SJSA1 (cell line): ENCODE measurements at places on chromosomes 6 and 20.

DNA sequence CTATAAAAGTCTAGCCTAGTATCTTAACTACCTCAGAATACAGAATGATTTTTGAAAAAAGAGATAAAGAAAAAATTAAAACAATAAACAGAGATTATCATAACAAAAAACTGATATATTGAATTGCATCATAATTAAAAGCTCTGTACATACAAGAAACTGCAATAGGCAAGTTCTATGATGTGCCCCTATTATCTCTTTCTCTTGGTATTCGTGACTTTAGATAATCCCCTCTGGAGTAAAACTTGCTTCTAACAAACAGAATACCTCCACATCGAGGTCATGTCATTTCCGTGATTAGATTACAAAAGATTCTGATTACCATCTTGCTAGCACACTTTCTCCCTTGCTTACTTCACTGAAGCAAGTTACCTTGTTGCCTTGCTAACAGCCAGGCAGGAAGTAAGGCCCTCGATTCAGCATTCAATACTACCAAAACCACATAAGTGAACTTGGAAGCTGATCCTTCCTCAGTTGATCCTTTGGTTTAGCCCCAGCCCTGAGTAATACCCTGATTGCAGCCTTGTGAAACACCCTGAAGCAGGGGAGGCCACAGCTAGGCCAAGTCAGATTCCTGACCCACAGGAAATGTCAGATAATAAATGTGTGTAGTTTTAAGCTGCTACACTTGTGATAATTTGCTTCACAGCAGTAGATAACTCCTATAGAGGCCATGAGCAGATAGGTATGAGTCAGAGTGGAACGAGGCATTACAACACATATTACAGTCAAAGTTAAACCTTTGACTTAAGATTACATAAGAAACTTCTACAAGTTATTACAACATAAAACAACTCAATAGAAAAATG is 53.7 kb upstream of the TMX4 start:
- no peak for DNase-seq

DNA sequence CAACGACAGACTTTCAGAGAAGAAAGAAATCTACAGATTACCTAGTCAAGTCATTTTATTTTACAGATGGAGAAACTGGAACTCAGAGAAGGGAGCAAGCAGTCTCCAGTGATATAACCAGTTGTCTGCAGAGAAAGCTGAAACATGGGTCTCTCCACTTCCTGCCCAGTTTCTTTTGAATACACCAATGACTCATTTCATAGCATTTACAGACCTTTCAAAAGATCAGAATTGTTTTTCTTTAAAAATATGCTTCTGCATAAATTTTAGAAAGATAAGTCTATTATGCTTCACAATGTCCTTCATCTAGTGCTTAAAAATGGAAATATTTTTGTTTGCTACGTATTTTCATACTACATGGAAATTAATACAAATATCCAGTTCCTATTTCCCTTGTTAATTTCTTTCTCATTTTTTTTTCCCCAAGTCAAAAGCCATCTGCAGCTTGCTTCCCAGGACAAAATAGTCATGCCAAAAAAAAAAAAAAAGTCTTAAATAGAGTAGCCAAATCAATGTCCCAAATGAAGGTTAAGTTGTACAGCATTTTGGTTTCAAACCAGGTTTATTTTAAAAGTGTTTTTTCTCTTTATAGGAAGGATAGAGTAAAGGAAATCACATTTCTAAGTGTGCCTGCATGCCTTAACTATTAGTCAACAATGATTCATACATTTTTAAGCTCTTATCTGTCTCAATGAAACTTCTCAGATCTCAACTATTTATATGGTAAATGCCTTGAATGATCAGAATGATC is 36.9 kb downstream of the ARHGAP18 start:
- peak; percentile 58 for DNase-seq

- DNase-seq = no peak
Observed at GRCh38 chr6:115728171-115728570, 332.5 kb downstream of the FRK start.

DNA sequence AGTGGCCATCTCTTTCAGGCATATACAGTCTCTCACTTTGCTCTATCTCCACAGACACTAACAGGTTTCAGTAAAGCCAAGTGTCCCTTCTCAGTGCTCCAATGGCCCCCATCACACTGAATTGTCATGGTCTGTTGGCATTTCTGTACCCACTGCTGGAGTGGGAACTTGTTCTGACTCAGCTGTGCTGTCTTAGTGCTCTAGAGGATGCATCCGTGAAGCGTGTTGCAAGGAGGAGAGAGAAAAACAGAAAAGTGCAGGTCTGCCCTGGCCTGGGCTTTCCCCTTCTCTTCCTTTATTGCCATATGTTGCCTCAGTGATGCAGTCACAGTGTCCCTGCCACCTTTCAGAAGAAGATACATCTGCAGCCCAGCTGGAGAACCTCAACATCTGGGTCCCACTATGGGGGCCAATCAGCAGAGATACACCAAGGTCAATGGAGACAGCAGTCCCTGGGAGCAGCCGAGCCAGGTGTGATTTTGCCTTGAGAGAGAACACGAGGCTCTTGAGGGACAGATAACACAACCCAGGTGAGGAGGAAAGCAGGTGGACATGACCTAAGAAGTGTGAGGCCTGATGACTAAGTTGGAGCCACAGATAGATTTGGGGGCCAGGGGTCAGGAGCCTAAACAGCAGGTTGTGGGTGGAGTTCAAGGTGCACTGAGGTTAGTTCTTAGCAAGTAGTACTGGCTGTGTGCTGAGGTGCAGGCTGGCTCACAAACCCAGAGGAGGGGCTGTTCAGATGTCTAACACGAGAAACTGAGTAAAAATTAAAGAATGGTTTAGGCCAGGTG is 5.6 kb upstream of the PLCG1 start:
- DNase-seq = no peak

DNA sequence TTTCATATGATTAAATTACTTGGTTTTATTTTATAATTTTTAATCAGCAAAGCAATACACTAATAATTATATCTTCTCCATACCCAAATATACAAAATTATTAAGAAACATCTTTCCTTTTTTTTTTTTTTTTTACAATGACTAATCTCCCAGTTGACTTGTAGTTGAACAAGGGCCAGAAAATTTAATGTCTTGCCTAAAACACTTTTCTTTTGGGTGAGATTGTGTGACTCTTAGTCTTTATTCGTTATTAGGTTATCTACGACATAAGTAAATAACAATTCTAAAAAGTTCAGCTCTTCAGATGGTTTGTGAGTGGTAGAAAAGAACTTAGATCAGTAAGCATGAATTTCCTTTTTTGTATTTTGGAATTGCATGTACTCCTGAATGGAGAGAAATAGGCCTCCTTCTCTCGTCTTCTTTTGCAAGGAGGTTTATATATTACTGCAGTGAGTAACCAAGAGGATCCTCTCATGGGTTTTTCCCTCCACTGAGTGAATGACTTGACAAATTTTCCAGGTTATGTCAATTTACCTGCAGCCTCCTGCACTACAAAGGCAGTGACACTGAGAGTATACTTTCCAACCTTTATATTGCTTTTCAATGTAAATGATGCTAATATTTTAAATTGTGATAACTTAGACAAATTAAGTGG is 364.5 kb upstream of the CITED2 start:
- no peak for DNase-seq

DNA sequence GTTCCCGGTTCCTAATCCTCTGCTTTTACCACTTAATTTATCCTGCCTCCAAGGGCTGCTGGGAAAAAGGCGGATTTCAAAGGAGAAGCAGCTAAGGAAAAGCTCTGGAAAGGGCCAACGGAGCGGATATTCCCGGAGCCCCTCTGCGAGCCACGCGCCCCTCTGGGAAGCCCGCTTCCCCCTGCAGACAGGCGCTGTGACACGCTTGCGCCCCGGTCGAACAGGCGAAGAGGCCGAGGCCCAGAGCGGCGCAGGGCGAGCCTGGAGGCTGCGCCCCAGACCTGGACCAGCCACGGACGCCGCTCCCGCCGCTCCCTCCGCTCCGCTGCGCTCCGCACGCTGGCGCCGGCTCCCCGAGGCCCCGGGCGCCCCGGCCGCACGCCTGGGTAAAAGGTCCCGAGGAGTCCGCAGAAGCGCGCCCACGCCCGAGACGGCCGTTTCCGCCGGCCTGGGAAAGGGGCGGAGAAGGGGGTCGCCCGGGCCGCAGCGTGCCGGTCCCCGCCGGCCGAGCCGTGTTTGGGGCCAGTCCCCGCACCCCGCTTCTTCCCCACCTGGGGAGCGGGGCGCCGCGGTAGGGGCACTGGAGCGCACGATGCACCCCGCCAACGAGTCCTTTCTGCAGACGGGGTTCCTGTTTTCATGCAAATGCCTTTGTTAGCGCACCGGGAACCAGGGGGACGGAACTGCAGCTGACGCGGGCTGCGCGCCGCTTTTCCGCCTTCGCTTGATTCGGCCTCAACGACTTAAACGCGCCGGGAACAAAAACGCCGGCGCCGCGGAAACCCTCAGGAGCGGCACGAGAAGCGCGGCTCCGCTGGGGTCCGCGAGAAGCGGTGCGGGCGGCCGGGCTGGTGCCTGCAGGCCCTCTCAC is 91.9 kb upstream of the SIRPA start:
- no peak for DNase-seq

GRCh38 chr6:90537723-90538258 is 49.1 kb downstream of the MAP3K7 start:
- no peak for DNase-seq

- no peak for DNase-seq
Observed at GRCh38 chr6:168501561-168501960, 60.6 kb downstream of the SMOC2 start.

- DNase-seq = peak; percentile 96
Observed at GRCh38 chr6:20212392-20213111, at the start of gene MBOAT1. MBOAT1 (minus strand) TSS chr6:20212469; CDS start chr6:20212234, 235 bp downstream.

DNA sequence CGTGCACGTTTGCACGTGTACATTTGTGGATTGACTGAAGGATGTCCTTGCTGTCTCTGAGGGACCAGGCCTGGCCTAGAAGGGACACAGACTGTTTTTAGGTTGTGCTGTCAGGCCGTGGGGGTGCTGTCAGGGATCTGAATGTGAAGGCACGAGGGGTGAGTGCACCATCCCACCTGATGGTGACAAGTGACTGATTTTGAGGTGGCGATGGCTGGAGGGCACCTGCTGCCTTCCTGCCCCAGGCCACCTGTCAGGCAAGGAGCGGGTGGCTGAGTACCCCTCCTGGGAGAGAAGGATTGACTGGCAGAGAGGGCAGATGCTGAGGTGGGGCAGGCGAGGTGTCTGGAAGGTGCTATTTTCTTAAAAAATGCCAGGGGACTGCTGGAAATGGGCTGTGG is 1.2 kb downstream of the RAB44 start:
- DNase-seq = no peak

GRCh38 chr6:41515995-41516394 is 30.2 kb upstream of the FOXP4 start:
- no peak for DNase-seq

- DNase-seq = no peak
Observed at GRCh38 chr6:107555449-107555848, 65.5 kb downstream of the SOBP start.

GRCh38 chr6:145147559-145147958 is 587.8 kb downstream of the EPM2A start:
- no peak for DNase-seq

DNA sequence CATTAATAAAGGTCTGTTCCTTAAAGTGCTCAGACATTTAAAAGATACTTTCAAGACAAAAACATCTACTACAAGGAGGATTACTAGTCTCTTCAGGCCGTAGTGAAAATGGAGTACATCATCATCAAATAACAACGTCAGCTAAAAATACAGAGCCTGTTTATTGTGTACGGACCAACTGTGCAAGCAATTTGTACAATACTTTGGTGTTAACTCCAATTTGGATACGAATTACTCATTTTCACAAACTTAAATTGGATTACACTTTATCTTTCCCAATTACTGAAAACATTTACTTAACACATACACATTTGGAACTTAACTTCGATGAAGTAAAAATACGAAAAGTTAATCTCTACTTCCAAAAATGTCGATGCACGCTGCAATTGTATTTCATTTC is 802 bp downstream of the CYP39A1 start:
- DNase-seq = peak; percentile 3

GRCh38 chr6:25645916-25646315 is 6.1 kb upstream of the SCGN start:
- no peak for DNase-seq

- no peak for DNase-seq
Observed at GRCh38 chr6:124823240-124824111, 138.8 kb upstream of the RNF217 start.

DNA sequence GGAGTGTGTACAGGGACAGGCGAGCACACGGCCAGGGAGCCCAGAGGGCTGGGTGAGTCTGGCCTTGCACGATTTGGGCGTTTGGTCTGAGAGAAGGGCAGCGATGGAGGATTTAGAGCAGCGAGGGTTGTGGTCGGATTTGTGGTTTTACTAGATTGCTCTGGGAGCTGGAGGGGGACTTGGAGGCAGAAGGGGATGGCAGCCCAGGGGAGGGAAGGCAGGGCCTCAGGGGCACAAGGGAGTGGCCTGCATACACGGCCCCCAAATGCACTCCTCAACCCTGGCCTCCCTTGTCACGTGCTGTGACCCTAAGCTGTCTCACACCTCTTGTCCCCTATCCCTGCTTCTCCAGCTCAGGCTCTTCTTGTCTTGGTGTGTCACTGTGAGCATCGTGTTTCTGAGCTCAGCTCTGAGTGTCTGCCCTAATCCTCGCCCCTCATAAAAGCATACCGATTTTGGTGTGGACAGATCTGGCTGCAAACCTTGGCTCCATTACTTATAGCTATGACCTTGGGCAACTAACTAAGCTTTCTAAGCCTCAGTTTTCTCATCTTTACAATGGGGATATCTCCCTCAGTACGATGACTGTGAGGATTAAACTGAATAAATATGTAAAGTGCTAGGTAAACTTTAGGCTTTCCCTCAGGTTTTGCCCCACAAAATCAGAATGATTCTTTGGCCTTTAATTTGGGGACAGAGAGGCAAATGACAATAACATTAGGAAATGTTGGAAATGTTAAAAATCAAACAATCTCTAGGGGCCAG is 120.1 kb upstream of the ARMC2 start:
- no peak for DNase-seq

GRCh38 chr6:141734071-141734840 is 398.5 kb upstream of the GJE1 start:
- no peak for DNase-seq

DNA sequence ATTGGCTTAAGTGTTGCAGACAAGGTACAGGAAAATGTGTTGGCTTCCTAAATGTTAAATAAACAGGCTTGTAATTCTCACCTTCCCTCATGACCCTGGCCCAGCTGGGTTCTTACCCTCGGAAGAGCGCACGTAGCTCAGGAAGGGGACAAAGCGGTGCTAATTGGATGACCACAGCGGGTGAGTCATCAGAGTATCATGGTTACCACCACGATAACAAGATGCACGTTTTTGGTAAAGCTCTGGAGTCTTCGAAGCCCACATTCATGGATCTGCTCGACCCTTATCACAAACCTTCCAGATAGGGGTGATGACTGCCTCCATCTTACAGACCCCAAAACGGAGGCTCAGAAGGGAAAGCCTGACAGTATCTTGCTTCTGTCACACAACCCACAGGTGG is 32.8 kb downstream of the APCDD1L start:
- no peak for DNase-seq

- peak; percentile 3 for DNase-seq
Observed at GRCh38 chr6:142693441-142693840, 251.5 kb downstream of the HIVEP2 start.
